ENCODE measurements at places on chromosomes 12 and 14. TPM values are rescaled to one million over a fixed set of nuclear protein-coding genes. Genes with fewer than 3 reads are reported as not detected.

LRRK2 gene
- total RNA-seq = 25.2 TPM

BIN2 gene
- total RNA-seq = 3.8 TPM

OR6C3 gene
- total RNA-seq = not detected

DENND5B gene
- total RNA-seq = 42.0 TPM

NTN4 gene
- total RNA-seq = 47.9 TPM

ERBB3 gene
- 147 TPM for total RNA-seq

GALNT4 gene
- 8.4 TPM for total RNA-seq

SERPINA9 gene
- total RNA-seq = not detected

GNB3 gene
- total RNA-seq = 5.8 TPM

PLEKHH1 gene
- total RNA-seq = 4.3 TPM

SYT10 gene
- total RNA-seq = 0.10 TPM

AMHR2 gene
- not detected for total RNA-seq

RNASE3 gene
- not detected for total RNA-seq

JAG2 gene
- 58.5 TPM for total RNA-seq

HOXC12 gene
- not detected for total RNA-seq

AJUBA gene
- 47.2 TPM for total RNA-seq

KRT5 gene
- 1,219 TPM for total RNA-seq

OR6C75 gene
- not detected for total RNA-seq

TAS2R31 gene
- total RNA-seq = 17.7 TPM

TMEM229B gene
- total RNA-seq = 1.6 TPM

CACNA1C gene
- total RNA-seq = 6.5 TPM

LIN7A gene
- total RNA-seq = 4.3 TPM

MYO1H gene
- 0.51 TPM for total RNA-seq

WNT1 gene
- total RNA-seq = not detected

OTOGL gene
- total RNA-seq = 0.41 TPM

C12orf54 gene
- total RNA-seq = not detected

MRPL51 gene
- total RNA-seq = 55.2 TPM

CD4 gene
- total RNA-seq = 3.7 TPM

DGLUCY gene
- total RNA-seq = 96.1 TPM

CLEC6A gene
- total RNA-seq = not detected

ACOT6 gene
- not detected for total RNA-seq

ACOT4 gene
- not detected for total RNA-seq

BHLHE41 gene
- total RNA-seq = 8.2 TPM

SERPINA6 gene
- total RNA-seq = not detected

GNG2 gene
- total RNA-seq = 45.1 TPM

SLC5A8 gene
- total RNA-seq = 0.41 TPM

APOLD1 gene
- total RNA-seq = 37.6 TPM

GYS2 gene
- not detected for total RNA-seq

METTL3 gene
- 61.1 TPM for total RNA-seq

KLRC2 gene
- total RNA-seq = not detected

TOMM20L gene
- total RNA-seq = not detected

CGRRF1 gene
- 21.0 TPM for total RNA-seq

RESF1 gene
- total RNA-seq = 43.6 TPM

PTPN21 gene
- 31.3 TPM for total RNA-seq

HOXC5 gene
- not detected for total RNA-seq

DDX55 gene
- 24.6 TPM for total RNA-seq

SDR9C7 gene
- 0.51 TPM for total RNA-seq

IAPP gene
- total RNA-seq = not detected

SPRING1 gene
- 14.7 TPM for total RNA-seq

KLRC1 gene
- 0.72 TPM for total RNA-seq

ZNF385A gene
- total RNA-seq = 30.4 TPM

Data from tongue (tissue), 3 donors.